ENCODE measurements at places on chromosomes 3 and 15.

GRCh38 chr3:142641504-142641903 is 45.3 kb downstream of the PLS1 start:
- no peak for DNase-seq

DNA sequence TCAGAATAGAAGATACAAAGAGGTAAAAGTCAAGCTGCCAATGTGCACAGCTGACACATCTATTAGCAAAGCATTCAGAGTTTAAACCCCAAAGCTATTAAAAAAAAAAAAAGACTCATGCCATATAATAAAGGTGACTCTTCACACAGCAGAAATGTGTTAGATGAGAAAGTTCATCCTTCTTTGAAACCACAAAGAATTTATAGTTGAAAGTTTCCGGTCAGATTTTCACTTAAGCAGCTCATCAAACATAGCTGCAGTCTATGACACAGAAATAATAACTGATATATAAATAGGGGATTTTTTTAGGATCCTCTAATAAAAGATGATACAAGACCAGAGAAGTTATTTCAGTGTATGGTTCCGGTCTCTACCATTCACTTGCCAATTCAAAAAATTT is 76.6 kb downstream of the WWTR1 start:
- no peak for DNase-seq

DNA sequence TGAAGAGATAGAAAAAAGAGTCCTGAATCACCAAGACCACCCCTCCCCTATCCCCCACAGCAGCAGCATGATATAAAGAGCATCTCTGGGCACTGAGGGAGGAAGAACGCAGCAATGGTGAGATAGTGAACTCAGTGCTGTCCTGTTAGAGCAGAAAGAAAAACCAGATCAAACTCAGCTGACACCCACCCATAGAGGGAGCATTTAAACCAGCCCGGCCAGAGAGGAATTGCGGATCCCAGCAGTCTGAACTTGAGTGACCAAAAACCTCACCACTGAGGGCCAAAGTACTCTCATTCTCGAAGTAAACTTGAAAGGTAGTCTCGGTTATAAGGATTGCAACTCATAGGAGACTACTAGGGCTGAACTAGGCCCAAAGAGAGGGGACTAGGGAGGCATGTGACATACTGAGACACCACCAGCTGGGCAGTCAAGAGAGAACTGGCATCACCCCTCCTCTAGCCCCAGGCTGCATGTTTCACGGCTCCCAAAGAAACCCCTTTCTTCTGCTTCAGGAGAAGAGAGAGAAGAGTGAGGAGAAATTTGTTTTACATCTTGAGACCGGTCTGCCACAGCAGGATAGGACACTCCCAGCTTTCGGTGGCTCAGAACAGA is 39.2 kb upstream of the TGFBR2 start:
- no peak for DNase-seq

DNA sequence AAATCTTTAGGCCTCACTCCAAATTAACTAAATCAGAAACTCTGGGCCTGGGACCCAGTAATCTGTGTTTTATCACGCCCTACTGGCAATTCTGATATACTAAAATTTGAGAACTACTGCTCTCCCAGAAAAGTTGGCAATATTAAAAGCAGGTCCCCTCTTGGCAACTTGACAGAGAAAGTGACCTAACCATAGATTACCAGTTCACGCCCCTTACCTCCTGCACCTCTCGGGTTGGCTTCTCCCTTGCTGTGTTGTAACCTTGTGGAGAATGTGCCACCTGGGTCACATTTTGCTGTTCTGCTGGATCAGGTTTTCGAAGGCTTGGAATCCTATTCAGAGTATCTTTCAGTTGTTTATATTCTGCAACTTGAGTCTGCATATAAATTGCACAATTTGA is 59.1 kb downstream of the GOLIM4 start:
- DNase-seq = no peak

GRCh38 chr15:45083223-45083622 is 30.7 kb downstream of the DUOX2 start:
- DNase-seq = no peak

DNA sequence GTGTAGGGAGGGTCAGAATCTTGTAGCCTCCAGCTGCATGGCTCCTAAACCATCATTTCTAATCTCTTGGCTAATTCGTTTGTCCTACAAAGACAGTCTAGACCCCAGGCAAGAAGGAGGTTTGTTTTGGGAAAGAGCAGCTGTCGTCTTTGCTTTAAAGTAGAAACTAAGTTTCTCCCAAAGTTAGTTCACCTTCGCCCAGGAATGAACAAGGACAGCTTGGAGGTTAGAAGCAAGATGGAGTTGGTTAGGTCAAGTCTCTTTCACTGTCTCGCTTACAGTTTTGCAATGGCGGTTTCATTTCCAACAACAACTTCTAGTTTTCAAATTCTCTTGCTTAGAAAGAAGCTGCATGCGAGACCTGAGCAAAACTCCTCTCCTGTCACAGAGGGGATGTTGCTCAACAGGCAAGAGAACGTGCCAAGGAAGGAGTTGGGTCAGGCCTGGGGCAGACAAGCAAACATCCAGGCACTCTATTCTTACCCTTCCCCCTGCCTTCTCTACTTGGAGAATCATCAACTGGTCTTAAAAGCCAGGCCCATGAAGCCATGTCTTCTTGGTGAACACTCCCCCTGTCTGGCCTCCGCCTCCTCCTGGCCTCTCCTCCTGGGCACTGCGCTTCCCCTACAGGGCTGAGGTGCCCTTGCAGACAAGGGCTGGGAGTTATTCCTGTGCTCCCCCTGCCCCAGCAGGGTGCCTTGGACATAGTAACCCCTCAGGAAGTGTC is 57.6 kb downstream of the TMEM44 start:
- peak; percentile 55 for DNase-seq

DNA sequence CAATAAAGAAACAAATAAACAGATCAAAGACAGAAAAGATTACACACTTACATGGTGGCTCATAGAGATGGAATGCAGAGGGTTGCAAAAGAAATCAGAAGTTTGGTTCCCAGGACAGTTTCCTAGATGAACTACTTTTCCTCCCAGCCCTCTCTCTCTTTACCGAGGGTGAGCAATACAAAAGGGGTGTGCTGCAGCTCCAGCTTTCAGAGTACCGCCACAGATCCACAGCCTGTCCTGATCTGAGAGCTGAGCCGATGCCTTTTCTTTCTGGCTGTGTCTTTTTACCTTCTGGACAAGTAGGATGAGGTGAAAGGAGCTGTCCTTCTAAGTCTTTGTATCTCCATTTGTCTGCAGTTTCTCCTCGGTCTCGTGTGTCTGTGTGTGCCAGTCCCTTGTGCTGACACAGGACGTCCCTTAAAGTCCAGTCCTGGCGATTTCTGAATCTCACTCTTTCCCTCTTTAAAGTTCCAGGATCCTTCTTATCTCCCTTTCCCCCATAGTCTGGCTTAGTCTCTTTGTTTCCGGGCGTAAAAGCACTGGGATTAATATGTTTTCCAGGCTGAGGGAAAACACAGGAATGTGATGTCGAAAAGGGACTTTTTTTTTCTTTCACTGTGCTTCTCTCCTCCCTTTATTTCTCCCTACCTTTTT is 540 bp downstream of the CCDC80 start:
- no peak for DNase-seq

GRCh38 chr3:175426805-175427204 is 567.7 kb downstream of the NAALADL2 start:
- no peak for DNase-seq

DNA sequence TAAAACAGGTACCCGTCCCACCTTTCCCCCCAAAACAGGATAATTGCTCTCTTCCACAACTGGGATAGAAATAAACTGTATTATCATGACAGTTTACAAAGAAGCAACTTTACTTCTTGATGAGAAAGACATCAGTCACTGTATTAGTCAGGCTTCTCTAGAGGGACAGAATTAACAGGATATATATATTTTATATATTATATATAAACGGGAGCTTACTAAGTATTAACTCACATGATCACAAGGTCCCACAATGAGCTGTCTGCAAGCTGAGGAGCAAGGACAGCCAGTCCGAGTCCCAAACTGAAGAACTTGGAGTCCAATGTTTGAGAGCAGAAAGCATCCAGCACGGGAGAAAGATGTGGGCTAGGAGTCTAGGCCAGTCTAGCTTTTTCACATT is 18.4 kb upstream of the PLSCR4 start:
- DNase-seq = no peak

DNA sequence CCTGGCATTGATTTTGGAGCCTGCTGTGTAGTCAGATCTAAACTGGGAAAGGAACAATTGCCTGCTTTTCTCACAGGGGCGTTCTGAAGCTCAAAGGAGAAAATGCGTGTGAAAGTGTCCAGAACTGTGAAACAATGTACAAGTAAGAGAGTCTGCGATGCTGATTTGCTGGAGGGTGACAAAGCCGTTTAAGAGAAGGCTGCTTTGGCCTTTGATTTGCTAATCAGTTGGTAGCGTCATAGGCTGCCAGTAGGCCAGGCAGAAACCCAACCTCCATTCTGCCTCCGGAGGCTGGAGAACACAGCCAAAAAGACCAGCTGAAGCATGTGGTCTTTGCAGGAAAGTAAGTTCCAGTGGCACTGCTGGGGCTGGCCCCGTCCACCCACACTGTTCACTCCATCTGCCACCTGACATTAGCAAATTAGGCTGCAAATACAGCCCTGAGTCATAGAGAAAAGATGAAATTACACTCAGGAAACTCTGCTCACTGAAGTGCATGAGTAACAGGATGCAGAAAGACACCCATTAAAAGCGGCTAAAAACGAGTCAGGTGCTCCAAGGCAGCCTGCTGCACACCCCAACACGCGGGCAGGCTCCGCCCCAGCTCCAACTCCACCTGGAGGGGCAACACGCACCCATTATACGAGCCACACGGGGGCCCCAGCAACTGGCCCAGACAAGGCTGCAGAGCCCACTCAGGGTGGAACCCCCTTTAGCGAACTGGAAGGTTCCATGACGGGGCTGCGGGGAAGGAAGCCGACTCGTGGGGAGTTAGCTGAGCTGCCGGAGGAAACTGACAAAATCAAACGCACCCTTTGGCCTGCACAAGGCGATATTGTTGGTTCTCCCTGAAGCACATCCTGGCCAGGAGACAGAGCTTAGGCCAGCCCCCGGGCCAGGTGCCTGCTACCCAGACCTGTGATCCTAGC is 31.6 kb downstream of the ZDHHC19 start:
- DNase-seq = peak; percentile 94

GRCh38 chr3:9715764-9716437 is 12.3 kb downstream of the CPNE9 start:
- peak; percentile 93 for DNase-seq

DNA sequence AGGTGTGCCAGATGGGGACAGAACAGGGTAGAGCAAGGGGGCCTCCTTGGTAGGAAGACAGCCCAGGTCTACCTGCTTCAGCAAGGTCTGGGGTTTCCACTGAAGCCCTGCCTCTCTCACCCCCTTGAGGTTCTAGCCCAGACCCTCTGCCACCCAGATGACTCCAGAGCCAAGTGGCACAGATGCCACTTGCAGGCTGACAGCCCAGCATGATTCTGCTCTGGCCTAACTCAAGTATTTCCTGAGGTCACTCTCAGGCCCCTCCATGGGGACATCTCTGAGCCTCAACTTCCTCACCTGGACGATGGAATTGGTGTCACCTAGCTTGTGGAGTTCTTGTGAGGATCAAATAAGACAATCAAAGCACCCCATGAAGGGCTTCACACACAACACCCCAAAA is 23.9 kb downstream of the PLXNB1 start:
- no peak for DNase-seq

- peak; percentile 26 for DNase-seq
Measured at GRCh38 chr3:173399044-173399443, 1.5 kb downstream of the NLGN1 start.

- DNase-seq = no peak
Measured at GRCh38 chr15:40928821-40929659, at the start of gene DLL4. Gene DLL4, plus strand, starts transcription at chr15:40929340. Its CDS starts 329 bp downstream, at chr15:40929669.

GRCh38 chr3:195549931-195550519 is 6.9 kb upstream of the PPP1R2 start:
- DNase-seq = no peak

Measured in suppressor macrophage treated with lipopolysaccharide for 1 hour (primary cell).